Stimulated activated CD8-positive, alpha-beta memory T cell treated with anti-CD3 and anti-CD28 coated beads, Interleukin-7, amount 100 ng/mL, for 1 hour (primary cell): ENCODE measurements at places on chromosomes 12 and 14.

DNA sequence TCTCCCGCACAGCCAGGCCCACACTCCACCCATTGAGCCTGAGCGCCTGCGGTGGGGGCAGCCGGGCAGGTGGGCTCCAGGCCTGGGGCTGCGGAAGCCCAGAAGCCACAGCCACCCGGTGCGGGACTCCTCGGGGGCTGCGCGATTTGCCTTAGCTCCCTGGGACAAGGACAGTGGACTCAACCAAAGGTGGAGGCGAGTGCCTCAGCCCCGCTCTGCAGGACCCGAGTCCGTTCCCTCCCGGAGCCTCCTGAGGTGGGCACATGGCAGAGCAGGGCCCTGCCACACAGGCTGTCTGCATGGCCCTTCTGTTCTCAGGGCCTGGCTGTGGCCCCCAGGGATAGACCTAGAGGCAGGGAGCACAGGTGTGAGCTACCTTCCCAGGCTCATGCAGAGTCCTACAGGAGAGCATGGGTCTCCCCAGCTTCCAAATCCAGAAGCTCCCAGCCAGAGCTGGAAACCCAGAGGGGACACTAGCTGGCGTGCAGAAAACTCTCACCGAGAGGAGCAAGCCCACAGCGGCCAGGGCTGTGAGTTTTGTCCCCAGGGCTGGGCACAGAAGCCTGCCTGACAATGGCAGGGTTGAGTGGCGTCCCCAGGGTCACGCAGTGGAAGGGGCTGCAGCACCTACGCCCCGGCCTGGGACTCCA, 22.2 kb upstream of the LRTM2 start:
- no peak for DNase-seq

DNA sequence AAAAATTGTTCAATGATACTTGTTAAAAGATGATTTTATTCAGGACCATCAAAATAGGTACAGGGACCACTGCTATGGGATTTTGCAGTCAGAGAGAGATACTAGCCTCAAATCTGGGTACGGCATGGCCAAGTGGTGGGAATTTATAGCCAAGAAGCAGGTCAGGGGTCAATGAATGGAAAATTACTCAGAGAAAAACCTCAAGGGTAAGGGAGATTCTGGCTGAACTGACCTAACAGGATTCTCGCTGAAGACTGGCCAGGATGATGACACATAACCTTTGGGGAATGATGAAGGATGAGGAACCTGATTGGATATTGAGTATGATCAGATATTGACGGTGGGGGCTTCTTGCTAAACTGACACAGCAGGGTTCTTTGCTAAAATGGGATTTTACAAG, 32.7 kb downstream of the DEPDC4 start:
- no peak for DNase-seq

GRCh38 chr12:50110762-50111351, 1.2 kb upstream of the COX14 start:
- no peak for DNase-seq

- no peak for DNase-seq
These were observed 199.3 kb upstream of the SLC16A7 start for GRCh38 chr12:59396519-59396918.

GRCh38 chr12:61891632-61892031, 368.6 kb upstream of the USP15 start:
- no peak for DNase-seq

GRCh38 chr12:112792301-112792700, 753 bp downstream of the RPH3A start:
- DNase-seq = no peak

- no peak for DNase-seq
These were observed 175.3 kb downstream of the TMEM121 start for GRCh38 chr14:105701456-105702274.
